ENCODE measurements at places on chromosomes 5 and 9.

DNA sequence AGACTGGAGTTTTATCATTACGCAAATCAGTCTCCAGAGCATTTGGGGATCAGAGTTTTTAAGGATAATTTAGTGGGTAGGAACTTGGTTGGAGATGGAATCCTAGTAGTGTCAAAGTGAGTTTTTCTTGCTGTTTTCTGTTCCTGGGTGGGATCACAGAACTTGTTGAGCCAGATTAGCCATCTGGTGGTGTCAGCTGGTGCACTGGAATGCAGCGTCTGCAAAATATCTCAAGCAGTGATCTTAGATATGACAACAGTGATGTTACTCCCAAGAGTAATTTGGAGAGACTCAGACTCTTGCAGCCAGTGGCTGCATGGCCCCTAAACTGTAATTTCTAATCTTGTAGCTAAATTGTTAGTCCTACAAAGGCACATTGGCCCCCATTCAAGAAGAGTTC is 1257.8 kb downstream of the MAT2B start:
- no peak for DNase-seq

DNA sequence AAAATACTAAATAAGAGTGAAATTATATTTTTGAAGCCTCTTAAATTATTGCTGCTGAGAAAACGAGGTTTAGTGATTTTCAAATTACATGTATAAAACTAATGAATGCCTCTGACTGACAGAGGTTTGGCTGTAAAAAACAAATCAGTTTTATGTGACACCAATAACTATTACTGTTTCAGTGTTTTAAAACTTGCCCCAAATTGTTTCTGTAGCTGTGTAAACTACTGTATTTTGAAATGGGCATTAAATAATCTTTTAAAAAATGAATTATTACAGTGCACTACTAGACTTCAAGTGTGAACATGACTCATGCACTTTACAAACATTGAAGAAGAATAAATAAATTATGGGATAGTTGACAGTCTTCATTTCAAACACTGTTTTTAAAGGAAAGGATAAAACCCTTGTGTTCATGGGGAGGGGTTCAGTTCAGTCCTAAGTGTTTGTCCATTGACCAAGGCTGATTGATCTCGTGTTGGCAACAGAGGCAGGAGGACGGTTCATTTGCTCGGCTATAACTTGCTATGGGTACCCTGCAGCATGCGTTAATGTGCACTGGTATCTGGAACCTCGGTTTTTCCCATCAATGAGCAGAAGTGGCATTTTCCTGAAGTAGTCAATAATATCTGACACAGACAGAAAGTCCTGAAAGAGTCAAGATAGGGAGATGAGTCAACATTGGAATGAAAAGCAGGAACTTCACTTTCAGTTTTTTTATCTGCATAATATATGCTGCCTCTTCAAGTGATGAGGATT is 15.6 kb downstream of the C5orf58 start:
- DNase-seq = no peak

DNA sequence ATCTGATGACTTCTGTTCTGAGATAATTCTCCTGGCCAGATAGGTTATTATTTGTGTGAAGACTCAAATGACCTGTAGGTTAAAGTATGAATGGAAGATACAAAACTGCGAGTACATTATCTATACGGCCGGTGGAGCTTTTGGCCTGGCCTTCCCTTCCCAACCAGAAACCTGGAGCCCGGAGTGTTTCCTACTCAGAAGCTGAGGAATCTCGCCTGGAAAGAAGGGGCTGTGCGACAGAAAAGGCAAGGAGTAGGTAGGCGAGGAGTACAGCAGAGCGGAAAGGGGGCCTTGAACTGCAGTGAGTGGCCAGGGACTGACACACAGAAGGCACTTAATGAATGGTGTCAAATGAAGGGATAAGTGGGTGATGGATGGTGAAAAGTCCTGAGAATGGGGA is 34.6 kb downstream of the ANGPTL2 start:
- DNase-seq = no peak

GRCh38 chr5:107977550-107978071 is 306.9 kb upstream of the EFNA5 start:
- no peak for DNase-seq

DNA sequence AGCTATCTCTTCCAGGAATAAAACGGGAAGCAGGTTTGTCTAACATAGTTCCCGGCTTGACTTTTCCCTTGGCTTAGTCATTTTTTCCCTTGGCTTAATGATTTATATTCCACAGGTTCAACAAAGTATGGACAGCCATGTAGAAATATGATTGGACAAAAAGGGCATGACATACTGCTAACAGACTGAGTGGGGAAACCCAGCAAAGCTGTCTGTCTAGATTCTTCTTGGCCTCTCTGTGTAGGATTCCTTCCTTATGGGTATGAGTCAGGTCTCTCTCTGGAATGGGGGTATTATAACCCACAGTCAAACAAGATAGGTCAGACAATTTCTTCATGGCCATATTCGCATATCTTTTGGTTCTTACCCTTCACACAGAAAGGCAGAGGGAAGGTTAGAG is 5.7 kb upstream of the MTAP start:
- DNase-seq = no peak

GRCh38 chr5:170819824-170820223 is 36.3 kb downstream of the GABRP start:
- DNase-seq = no peak

DNA sequence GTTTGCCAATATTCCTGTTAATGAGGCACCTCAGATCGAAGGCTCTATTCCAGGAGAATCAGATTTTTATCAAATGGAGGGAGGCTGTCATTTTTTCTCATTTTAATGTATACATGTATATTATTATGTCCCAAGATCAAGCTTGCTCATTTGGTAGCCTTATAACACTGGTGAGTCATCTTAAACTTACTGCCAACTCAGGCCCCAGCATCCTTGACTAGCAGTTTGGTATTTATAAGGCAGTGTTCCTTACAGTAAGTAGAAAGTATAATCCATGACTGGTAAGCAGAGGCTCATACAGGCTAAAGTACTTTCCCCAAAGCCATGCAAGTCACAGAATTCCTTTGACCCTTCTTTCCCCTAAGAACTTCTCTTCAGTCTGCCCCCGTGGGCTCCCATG is 90.7 kb upstream of the NR3C1 start:
- DNase-seq = no peak

DNA sequence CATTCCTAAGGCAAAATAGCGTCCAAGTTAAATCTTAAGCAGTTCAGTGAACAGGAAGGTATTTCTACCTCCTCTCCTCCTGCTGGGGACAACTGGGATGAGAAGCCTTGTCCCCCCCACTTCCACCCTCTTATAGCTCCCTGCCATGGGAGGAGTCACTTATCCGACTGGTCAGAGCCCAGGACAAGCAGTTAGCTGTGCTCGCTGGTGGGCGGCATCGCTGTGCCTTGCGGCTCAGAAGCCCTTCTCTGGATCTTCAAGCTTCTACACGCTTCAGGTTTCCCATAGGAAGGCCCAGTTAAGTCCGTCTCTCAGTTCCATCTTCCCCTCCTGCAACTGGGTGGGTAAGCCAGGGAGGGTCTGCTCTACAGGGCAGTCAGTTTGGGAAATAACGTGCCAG is 77.2 kb downstream of the PAX5 start:
- DNase-seq = no peak

GRCh38 chr9:110588296-110588695 is 8.8 kb upstream of the SVEP1 start:
- DNase-seq = no peak

All from GDM1 (cell line).